Keratinocyte (primary cell): ENCODE measurements at places on chromosomes 7 and 10. TPM values are rescaled to one million over a fixed set of nuclear protein-coding genes. Genes with fewer than 3 reads are reported as not detected.

MYO1G gene
- polyA plus RNA-seq: 0.02 to 0.13 TPM (median 0.03 TPM) in 3 replicates

- no peak for DNase-seq
- no peaks in the 10 kb centered on the region for H3K36me3 ChIP-seq
- H3K4me3 ChIP-seq: no peak overlapping the region
Measured at GRCh38 chr7:27971171-27971812, 209.3 kb downstream of the JAZF1 start.

- H3K27ac ChIP-seq: no peak overlapping the region
- H3K4me3 ChIP-seq: no peak overlapping the region
- DNase-seq: no peak
- no peaks in the 10 kb centered on the region for H3K4me1 ChIP-seq
- H3K27me3 ChIP-seq: no peaks in the 10 kb centered on the region
- no peaks in the 10 kb centered on the region for H3K36me3 ChIP-seq
Measured at GRCh38 chr10:131009791-131010190, 301.7 kb downstream of the TCERG1L start.

DNA sequence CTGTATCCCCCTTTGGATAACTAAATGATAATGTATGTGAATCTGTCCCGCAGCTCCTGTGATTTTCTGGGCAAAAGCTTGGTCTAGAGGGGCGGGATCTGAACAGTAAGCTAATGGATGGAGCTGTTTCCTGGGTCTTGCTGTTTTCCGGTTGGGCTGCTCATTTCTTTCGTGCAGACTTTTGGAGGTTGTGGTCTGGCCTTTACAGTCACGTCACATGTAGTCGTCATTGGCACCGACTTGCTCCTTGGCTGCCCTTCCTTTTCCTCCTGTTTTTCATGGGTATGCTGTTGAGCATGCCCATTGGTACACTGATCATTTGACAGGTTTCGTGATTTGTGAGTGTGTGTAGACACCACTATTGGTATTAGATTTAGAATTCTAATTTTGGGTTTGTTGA lies 2.0 kb downstream of the FBH1 start:
- H3K27ac ChIP-seq: no peak overlapping the region
- H3K4me3 ChIP-seq: no peak overlapping the region
- H3K36me3 ChIP-seq: peaks cover 9% of the 10 kb centered on the region
- DNase-seq: no peak
- no peaks in the 10 kb centered on the region for H3K27me3 ChIP-seq

FAM20C gene
- 3.8 to 9.7 TPM (median 4.3 TPM) in 3 replicates for polyA plus RNA-seq

GIMAP6 gene
- polyA plus RNA-seq: 0.09 to 0.16 TPM (median 0.12 TPM) in 3 replicates

DNA sequence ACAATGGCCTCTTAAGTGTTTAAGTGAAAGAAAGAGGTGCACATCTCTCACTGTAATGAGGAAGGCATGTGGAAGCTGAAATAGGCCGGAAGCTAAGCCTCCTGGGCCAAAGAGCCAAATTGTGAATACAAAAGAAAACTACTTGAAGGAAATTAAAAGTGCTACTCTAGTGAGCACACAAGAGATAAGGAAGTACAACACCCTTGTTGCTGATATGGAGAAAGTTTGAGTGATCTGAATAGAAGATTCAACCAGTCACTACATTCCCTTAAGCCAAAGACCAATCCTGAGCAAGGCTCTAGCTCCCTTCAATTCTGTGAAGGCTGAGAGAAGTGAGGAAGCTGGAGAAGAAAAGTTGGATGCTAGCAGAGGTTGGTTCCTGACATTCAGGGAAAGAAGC lies 8.2 kb downstream of the DKK1 start:
- H3K27ac ChIP-seq: no peak overlapping the region
- H3K4me3 ChIP-seq: no peak overlapping the region
- no peaks in the 10 kb centered on the region for H3K27me3 ChIP-seq

- H3K27me3 ChIP-seq: no peaks in the 10 kb centered on the region
- DNase-seq: no peak
- no peaks in the 10 kb centered on the region for H3K36me3 ChIP-seq
- H3K4me3 ChIP-seq: no peak overlapping the region
- peaks cover 10% of the 10 kb centered on the region for H3K4me1 ChIP-seq
Measured at GRCh38 chr10:91513598-91514424, 103.7 kb downstream of the HECTD2 start.

CHRM2 gene
- polyA plus RNA-seq: not detected in 3 replicates

C7orf57 gene
- polyA plus RNA-seq: 0.22 to 0.60 TPM (median 0.39 TPM) in 3 replicates

ASB10 gene
- not detected in 3 replicates for polyA plus RNA-seq

DNA sequence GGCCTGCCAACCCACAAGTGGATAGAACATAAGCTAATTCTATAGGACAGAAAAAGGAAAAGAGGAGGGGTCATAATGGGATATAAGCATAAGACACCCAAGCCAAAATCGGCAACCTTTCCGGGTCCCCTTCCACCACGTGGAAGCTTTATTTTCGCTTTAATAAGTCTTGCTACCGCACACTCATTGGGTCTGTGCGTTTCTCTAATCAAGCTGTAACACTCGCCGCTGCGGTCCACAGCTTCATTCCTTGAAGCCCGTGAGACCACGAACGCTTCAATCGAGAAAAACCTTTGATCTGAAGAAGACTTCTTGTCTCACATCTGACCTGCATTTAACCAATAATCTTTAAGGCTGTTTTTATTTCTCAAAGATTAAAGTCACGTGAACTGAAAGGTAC lies 35.8 kb upstream of the HECW1 start:
- no peak for DNase-seq
- peaks cover 5% of the 10 kb centered on the region for H3K4me1 ChIP-seq
- H3K4me3 ChIP-seq: no peak overlapping the region
- H3K27ac ChIP-seq: no peak overlapping the region

NUDT13 gene
- 1.3 to 2.4 TPM (median 1.6 TPM) in 3 replicates for polyA plus RNA-seq

DNA sequence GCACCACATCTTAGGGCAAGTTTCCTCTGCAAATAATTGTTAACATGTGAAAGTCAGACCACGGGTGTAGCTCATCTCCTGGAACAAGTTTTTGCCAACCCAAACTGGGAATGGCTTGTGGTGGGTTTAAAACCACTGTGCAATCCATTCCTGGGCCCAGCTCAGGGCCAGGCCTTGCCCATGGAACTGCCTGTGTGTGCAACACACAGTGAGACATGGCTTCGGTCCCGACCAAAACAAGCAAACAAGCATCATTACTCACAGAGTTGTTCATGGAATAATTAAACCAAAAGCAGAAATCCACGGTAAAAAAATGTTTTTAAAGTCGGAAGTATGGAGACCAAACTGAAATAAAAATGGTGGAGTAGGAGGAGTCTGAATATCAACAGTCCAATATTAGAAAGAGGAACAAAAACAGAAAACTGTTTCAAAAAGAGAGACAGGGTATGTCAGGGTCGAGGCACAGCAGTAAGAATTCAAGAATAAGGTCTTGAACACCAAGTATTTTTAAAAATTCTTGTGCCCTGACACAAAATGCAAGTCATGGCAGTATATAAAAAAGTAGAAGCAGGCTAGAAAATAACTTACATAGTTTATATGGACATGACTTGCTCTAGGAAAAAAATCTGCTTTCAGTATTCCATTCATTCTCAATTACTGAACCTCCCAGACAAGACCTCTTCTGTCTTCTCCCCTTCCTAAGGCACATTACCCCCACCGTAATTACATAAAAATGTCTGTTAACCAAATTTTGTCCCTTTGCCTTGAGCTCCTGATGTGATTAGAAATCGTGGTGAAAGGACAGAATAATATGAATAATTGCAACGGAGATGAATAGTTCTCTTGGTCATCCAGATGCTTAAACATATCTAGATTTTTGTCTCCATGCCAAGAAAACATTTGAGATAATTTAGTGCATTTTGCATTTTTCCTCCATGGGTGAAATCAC lies 88.4 kb downstream of the FAS start:
- no peak overlapping the region for H3K27ac ChIP-seq
- H3K4me3 ChIP-seq: no peak overlapping the region
- peaks cover 4% of the 10 kb centered on the region for H3K4me1 ChIP-seq
